ENCODE measurements at places on chromosomes 3 and 15.

GRCh38 chr3:133573054-133573628 is 345 bp upstream of the CDV3 start:
- DNase-seq: peak; percentile 100

DNA sequence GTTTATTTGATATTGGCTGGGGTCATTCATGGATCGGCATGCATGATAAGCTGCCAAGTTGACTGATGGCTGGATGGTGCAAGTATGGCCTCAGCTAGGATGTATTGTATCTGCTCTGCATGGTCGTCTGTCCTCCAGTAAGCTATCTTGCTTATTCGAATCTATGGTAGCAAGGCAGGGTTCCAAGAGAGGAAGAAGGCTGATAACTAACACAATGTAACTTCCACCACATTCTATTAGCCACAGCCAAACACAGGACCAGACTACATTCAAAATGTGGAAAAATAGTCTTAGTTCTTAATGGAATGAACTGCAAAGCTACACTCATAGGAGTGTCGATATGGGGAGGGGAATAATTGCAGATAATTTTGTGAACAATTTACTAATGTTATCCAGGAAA is 175.2 kb downstream of the ARPP21 start:
- DNase-seq: no peak

GRCh38 chr15:39083213-39083612 is 497.7 kb upstream of the THBS1 start:
- DNase-seq: no peak

DNA sequence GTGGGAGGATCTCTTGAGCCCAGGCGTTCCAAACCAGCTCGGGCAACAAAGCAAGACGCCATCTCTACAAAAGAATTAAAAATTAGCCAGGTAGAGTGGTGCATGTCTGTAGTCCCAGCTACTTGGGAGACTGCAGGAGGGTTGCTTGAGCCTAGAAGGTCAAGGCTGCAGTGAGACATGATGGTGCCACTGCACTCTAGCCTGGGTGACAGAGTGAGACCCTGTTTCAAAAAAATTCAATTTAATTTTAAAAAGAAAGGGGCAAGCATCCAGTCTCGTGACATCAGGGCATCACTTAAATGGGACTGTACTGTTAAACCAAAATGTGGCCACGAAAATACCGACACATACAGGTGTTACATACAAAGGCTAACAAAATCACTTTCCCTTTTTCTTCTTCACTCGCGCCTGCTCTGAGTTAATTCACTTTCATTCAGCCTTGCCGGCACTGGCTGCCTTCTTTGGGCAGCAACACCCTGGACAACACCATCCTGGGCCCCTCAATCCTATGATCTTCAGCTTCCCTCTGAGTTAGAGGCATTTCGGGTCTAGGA is 121.7 kb downstream of the LIPC start:
- DNase-seq: no peak

- DNase-seq: no peak
Measured at GRCh38 chr3:13186435-13186815, 113.2 kb upstream of the IQSEC1 start.

DNA sequence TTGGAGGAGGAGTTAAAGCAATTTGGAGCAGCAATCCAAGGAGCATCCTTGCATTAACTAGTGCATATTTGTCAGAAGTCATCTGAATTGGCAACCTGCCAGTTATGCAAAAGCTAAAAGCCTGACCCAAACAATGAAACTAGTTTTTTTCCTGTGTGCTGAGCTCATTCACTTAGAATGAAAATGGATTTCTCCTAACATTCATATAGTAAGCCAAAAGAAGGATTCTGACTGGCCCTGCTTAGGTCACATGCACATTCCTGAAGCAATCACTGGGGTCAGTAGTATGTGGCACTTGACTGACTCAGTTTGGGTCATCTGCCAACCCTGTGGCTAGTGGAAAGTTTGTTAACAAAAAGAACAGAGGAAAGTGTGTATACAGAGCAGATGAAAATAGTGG is 30.5 kb downstream of the OXSM start:
- DNase-seq: no peak

All from T-helper 9 cell (primary cell).